ENCODE measurements at places on chromosomes 13 and 19. TPM values are rescaled to one million over a fixed set of nuclear protein-coding genes. Genes with fewer than 3 reads are reported as not detected.

DNA sequence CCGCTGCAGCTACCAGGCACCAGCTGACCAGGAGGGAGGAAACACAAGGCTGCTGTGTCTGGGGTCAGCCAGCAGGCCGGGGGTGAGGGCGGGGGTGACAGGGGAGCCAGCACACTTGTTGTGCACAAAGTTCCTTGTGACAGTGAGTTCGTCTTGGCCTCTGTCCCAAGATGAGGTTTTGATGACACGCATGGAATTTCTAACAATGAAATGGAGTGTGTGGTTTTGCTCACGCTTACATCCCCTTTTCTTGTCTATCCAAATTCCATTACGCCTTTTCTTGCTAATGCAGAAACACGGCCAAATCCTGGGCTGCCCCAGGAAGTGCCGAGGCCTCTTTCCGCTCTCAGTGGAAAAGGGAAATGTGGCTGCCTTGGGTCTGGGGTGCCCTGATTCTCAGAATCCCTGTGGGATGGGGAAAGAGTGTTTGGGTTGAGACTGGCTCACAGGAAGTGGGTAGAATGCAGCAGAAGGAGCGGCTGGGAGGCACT, 73.8 kb downstream of the GADD45B start:
- DNase-seq = no peak

- no peak for DNase-seq
Observed at GRCh38 chr19:10567656-10568055, 1.1 kb downstream of the CDKN2D start.

- no peak for DNase-seq
Observed at GRCh38 chr19:33231511-33231910, 5.9 kb upstream of the SLC7A10 start.

DNA sequence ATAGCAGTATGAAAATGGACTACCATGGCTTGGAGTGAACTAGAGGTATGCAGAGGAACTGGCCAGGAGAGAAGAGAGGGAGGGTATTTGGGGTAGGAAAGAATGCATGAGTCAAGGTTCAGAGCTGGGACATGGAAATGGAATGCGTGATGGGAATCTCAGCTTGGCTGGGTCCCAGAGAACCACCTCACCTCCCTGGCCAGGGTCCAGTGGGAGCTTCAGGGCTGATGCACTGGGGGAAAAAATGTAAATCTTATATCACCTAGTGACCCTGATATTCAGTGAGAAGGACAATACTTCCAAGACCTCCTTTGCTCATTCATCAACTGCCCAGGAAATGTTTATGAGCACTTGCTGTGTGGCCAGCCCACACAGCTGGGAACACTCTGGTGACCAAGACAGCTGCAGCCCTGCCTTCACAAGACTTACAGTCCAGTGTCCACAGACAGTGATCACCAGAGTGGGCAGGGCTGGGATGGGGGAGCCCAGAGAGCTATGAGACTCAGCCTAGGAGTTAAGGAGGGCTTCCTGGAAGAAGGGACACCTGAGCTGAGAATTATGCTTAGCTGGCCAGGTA, 12.8 kb downstream of the IGSF23 start:
- DNase-seq = no peak

DNA sequence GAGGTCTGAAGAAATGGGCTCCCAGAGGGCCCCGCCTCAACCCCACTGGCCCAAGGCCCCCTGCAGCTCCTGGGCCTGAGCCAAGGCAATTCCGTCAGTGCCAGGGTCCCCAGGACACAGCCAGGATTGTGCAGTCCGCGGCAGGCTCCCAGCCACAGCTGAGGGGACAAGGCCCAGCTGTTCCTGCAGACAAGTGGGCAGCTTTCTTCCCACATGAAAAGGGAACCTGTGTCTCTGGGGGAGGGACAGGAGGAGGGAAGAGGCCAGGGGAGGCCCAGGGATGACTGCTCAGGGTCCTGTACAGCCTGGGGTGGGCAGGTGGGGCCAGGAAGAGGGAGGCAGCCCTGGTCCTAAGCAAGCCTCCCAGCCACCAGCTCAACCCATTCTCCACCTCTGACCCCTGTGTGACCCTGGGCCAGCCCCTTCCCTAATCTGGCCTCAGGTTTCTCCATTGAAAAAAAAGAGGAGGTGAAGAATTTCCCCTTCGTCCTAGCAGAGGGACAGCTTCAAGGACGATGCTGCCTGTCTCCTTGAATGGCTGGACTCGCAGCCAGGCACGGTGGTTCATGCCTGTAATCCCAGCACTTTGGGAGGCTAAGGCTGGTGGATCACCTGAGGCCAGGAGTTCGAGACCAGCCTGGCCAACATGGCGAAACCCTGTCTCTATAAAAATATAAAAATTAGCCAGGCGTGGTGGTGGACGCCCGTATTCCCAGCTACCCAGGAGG, 20.5 kb upstream of the VSTM2B start:
- no peak for DNase-seq

DNA sequence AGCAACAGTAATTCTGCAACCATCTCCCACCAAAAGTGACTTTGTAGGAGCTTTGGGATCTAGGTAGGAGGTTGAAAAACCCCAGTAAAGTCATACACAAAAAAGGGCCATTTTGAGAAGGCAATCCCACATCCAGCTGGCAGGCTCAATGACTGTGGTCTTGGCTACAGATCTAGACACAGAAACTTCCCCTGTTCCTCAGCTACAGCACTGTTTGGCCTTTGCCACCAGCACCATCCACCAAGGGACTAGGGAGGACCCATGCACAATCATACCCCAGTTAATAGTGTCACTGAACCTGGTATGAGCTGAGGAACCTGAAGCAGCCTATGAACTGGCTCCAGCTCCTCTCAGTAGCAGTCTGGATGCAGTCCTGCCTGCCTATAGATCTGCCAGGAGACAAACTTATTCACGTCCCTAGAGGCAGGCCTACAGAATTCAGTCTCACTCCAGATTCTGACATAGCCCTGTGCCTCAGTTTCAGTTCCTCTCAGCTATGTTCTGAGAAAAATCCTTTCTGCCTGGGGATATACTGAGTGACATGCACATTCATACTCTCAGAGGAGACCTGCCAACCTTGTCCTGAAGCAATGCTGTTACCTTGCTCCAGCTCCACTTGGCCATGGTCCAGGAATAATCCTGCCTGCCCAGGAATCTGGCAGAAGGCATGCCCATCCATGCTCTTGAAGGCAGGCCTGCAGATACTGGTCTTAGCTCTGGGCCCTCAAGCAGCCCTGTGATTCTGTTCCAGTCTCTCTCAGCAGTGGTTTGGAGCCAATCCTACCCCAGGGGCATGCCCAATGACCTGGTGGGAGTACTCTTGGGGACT, 2048.3 kb upstream of the PCDH20 start:
- DNase-seq = no peak

The AMER2 gene
- total RNA-seq = 0.03 TPM

GRCh38 chr13:85685436-85685835, 113.8 kb downstream of the SLITRK6 start:
- no peak for DNase-seq

DNA sequence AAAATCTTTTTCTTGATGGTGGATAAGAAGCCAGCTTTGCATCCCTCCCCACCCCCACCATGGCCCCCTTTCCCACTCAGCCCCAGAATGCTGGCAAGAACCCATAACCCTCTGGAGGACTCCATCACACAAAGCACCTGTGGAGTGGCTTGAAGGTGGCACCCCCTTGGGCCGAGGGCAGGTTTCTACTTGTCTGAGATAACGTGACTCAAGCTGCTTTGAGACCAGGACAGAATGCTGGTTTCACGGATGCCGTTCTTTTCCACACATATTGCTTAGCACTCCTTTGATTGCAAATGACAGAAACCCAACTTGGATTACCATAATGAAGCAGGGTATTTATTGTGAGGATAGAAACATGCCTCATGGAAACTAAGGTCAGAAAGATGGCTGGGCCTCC, 82.2 kb downstream of the LACC1 start:
- no peak for DNase-seq

GRCh38 chr13:30526612-30527495, 61.1 kb upstream of the HMGB1 start:
- no peak for DNase-seq

The ZNF780A gene
- total RNA-seq = 12.7 TPM

GRCh38 chr13:27018344-27018861, 153.2 kb downstream of the USP12 start:
- DNase-seq = no peak

The MATK gene
- 3.3 TPM for total RNA-seq

The CYP2A6 gene
- 0.48 TPM for total RNA-seq

The TYROBP gene
- total RNA-seq = 201 TPM

GRCh38 chr19:10306327-10306726, 3.3 kb downstream of the ZGLP1 start:
- no peak for DNase-seq

DNA sequence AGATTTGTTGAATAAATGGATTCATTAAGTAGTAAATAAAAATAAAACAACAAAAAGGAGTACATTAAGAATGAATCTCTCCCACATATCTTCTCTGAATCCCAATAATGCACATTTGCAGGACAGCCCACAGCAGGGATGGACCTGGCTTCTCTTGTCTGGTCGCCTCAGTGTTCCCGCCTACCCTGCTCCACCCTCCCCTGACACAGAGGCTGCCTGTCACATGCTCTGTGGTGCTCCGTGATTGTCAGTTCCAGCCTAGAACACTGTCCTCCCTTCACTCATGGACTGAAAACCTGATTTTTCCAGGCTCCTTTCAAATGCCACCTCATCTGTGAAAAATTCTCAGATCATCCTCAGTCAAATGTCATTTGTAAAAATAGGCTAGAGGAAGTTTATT, 94.5 kb upstream of the GPR12 start:
- no peak for DNase-seq

DNA sequence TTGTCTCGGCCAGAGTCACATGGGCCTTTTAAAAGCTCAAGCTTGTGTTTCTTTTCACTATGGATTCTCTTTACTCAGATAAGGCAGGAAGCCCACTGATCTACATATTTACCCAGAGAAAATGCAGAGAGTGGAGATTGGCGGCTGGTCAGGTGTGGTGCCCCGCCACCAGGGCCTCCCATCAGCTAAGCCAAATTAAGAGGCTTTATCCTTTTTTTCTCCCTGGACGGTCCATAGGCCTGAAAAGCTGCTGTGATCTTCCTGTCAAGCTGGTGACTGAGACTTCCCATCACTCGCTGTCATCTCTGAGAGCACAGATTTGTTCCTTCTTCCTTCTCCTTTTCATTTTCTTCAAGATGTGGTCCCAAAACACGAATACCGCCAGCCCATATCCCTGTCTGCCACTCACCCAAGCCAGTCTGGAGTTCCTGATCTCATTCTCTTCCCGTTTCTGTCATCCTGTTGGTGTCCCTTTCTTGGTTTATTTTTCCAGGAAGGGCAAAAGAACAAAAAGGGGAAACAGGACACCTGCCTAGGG, 1.9 kb downstream of the SAFB start:
- no peak for DNase-seq

All from mesenteric fat pad (tissue), 1 donor.